Activated CD4-positive, CD25-positive, alpha-beta regulatory T cell (primary cell): ENCODE measurements at places on chromosomes 4 and X.

- no peak for DNase-seq
Observed at GRCh38 chr4:169397762-169398161, 127.0 kb upstream of the SH3RF1 start.

GRCh38 chrX:77628294-77629025 is 157.6 kb downstream of the ATRX start:
- DNase-seq = no peak

DNA sequence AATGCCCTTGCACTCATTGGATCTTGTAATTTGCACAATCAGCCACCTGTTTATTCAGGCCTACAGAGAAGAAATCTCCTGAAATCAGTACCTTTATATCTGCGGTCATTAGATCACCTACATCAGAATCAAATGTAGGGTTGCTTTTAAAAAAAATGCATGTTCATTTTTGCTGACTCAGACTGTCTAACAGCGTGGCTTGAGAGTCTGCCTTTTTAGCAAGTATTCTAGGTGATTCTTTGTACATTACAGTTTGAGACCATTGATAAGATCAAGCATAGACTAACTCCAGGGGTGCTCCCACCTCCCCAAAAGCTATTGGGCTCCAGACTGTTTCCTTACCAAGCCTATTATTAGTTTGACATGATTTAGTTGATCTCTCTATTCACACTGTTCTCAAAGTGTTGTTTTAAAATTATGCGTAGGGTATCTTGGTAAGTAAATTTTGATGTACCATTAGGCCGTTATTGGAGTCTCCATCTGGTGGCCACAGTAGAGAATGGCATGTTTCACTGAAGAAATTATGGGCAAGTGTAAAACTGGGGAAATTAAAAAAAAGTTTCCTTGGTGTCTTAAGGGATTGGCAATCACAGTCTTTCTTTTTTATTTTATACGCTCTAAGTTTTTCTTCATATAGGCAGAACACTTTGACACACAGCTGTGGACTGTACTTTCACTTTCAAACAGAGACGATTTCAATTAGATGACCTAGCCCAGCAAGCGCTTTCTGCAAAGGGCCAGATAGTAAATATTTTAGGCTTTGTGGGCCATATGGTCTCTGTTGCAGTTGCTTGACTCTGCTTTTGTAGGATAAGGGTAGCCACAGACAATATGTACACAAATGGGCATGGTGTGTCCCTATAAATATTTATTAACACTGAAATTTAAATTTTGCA is 33.7 kb upstream of the MSL3 start:
- DNase-seq = no peak

- no peak for DNase-seq
Observed at GRCh38 chrX:17359500-17359899, 15.5 kb upstream of the NHS start.

DNA sequence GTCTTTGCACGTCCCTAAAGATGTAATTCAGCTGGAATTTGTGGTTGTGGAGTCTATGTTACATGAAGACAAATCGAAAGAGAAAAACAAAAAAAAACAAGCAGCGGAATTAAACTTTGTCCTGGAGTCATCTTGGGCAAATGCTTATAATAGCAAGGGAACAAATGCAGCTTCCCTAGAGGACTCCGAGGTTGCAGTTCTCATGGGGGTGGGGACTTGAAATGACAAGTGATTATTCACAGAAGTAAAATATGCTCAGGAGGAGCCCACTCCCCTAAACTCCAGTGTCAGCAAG is 362.4 kb downstream of the ARHGAP24 start:
- DNase-seq = no peak

DNA sequence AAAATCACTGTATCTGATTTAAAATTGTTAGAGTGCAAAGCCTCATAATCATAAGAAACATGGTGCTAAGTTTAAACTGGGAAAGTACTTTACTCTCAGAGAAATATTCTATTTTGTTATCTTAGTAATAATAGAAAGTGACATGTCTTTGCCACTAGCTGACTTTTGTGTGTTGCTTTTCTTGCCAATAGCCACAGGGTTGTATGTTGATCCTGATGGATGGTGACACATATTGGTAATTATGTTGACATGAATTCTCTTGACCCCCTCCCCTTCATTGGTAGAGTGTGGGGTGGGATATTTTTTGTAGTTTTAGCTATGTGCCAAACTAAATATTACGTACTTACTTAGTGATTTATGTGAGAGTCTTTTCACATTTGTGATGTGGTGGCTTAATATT is 103.1 kb upstream of the MAP9 start:
- DNase-seq = no peak

GRCh38 chr4:72970756-72971155 is 98.8 kb downstream of the COX18 start:
- no peak for DNase-seq

DNA sequence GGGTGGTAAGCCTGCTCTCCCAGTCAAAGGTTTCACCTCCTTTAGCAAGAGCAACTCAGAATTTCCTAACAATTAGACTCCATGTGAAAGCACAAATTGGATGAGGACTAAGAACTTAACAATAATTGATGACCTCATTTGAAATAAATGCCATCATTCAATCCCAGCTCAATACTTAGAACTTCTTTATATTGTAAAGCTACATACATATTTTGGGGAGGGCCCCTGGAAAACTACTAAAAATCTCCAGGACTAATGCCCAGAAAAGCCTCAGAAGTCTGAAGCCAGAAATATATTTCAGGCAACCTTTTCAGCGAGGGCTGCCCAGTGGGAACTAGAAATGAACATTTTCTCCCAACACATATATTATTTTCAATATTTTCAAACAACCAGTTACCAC is 38.1 kb downstream of the AMOT start:
- no peak for DNase-seq

GRCh38 chrX:20218836-20219505 is 47.7 kb downstream of the RPS6KA3 start:
- no peak for DNase-seq

- no peak for DNase-seq
Observed at GRCh38 chrX:149762696-149763614, 10.9 kb upstream of the HSFX1 start.

DNA sequence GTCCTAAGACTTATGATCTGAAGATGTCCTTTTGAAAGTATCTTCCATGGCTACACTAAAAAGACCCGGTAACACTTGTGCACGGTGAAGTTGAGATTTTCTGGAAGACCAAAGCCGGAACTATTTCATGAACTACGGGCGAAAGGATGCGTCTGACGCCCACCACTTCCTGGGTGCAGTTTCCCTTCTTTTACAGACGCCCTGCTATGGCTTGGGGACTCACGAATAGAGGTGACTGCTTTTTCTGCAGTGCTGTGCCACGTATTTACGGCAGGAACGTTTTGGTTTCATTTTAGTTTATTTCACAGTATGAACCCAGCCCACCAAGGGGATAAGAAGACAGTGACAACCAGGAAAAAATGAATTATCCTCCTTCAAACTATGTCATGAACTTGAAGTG is 180.4 kb downstream of the AFAP1 start:
- DNase-seq = peak; percentile 25

DNA sequence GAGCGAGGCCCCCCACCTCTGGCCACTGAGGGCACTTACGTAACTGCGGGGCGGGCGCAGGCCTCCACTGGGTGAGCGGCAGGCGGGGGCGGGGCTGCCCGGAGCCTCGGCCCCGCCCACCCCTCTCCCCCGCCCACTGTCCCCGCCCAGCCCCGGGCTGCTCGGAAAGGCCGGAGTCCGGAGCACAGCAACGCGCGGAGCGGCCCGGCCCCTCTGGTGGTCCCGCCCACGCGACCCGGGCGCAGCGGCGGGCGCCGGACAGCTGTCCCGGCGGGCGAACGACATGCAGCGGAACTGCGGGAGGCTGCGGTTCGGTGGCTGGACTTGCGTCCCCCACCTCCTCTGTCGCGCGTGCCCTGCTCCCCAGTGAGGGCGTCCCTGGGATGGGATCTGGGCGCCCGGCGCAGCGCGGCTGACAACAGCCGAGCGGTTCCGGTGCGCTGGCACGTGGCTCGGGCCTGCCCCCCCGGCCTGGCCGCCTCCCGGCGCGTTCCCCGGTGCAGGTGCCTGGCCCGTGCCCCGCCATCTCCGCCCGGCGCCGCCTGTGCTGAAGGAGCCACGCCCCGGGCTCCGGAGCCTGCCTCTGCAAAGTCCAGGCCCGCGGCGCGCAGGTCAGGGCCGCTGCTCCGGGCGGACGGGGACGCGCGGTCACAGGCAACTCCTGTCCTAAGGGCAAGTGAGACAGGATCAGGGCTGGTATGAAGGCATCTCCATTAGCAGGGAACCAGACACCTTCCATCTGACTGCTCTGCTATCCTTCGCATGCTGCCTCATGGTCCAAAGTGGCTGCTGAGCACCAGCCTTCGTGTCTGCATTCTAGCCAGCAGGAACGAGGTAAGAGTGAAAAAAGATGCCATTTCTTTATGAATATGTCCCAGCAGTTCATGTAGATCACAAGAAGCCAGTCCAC is 21.8 kb upstream of the JAKMIP1 start:
- no peak for DNase-seq

DNA sequence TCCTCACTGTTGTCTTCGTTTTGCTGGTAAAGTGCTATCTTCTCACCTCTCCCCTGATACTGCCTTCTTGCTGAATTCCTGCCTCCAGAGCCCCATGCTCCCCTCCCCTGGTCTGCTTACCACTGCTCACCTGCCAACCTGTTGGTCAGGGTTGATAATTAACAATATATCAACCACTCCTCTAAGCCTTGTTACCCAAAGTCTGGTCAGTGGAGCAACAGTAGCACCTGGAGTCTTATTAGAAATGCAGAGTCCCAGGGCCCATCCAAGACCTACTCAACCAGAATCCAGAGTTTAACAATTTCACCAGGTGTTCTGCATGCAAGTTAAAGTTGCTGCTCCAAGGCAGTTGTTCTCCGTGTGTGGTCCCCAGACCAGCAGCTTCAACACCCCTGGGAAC is 55.0 kb downstream of the EFNB1 start:
- DNase-seq = no peak

GRCh38 chr4:83125738-83126141 is 11.2 kb upstream of the PLAC8 start:
- DNase-seq = no peak

DNA sequence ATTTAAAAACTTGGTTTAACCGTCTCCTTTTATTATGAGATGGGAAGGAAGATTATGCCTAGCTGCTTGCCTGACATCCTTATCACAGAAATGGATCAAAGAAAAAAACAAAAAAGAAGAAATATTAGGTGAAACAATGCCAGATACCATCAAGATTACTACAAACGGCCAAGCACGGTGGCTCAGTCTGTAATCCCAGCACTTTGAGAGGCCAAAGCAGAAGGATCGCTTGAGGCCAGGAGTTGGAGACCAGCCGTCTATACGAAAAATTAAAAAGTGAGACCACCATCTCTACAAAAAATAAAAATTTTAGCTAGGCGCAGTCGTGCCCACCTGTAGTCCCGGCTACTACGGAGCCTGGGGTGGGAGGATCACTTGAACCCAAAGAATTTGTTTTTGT is 2.3 kb downstream of the FRYL start:
- DNase-seq = no peak
